ENCODE measurements at places on chromosomes 5 and 9. TPM values are rescaled to one million over a fixed set of nuclear protein-coding genes. Genes with fewer than 3 reads are reported as not detected.
A peak's percentile ranks its signal among the peaks of the same experiment; 100 is the strongest.

- DNase-seq, result peak; percentile 15
Measured at GRCh38 chr5:57953792-57954191, 471.2 kb upstream of the ACTBL2 start.

- peak; percentile 11 for DNase-seq
Measured at GRCh38 chr9:105656131-105656921, 5.9 kb upstream of the TAL2 start.

- DNase-seq, result peak; percentile 51
Measured at GRCh38 chr9:75891277-75891741, 836 bp downstream of the PCSK5 start.

- no peak for DNase-seq
Measured at GRCh38 chr9:131279196-131279862, 3.0 kb upstream of the FAM78A start.

DNA sequence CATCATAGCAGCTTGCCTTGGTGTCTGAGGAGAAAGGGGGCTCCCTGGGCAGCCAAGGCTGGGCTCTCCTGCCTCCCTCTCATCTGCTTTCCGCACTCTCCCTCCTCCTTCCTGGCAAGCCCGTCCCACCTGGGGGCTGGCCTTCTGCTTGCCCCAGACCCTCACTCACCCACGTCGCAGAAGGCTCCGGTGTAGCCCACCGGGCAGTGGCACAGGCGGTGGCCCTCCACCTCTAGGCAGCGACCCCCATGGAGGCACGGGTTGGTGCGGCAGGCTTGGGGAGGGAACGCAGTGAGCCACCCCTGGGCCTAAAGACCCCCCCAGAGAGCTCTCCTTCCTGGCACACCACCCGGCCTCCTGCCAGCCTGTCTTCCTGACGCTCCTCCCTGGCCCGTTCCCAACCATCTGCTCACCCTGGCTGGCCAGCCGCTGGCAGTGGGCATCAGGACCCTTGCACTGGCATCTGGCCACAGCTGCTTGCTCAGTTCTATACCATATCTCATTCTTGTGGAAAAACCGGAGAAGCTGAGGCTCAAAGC, 4.2 kb upstream of the PFN3 start:
- DNase-seq, result no peak

Gene CCDC180
- total RNA-seq, result 0.54 TPM

Gene PCDHAC2
- total RNA-seq, result 4.6 TPM

GRCh38 chr5:157106630-157107461, 2.0 kb downstream of the HAVCR2 start:
- no peak for DNase-seq

DNA sequence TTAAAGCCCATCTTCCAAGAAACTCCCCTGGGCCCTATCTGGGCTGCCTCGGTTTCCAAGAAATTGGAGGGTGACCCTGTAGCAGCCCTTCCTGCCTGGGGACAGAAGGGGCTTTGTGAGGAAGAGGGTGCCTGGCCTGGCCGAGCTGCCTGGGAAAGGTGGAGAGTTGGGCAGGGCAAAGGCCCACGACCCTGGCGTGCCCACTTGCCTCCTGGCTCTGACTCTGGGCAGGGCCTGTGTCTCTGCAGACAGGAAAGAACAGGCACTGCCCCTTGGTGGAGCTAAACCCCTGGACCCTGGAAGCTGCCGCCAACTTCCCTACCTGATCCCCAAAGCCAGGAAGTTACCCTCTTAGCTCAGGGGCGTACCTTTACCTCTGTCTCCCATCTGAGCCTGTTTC, 149.3 kb downstream of the RGS3 start:
- DNase-seq, result no peak

- peak; percentile 31 for DNase-seq
Measured at GRCh38 chr9:98121058-98121457, 2.0 kb upstream of the TRIM14 start.

- no peak for DNase-seq
Measured at GRCh38 chr5:127373858-127374491, 83.4 kb downstream of the MEGF10 start.

GRCh38 chr9:89748831-89749499, 144.2 kb downstream of the GADD45G start:
- DNase-seq, result no peak

GRCh38 chr9:4620881-4621555, 41.1 kb upstream of the PLPP6 start:
- no peak for DNase-seq

DNA sequence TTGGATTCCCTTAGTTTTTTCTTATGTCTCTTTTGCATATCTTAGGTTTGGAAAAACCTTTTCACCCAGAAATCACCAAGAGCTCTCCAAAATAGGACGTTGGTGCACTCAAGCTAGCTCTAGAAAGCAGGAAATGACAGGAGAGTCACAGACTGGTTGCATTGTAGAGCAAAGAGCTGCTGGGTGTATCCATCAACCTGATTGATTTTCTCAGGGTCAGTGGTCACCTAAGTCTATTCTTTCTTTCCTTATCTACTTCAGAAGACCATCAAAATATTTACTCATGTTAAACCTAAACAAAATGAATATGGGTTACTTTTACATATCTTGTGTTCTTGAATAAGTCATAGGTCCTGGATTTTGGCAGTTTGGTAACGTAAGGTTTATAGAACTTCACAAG, 14.9 kb downstream of the SLC26A2 start:
- DNase-seq, result no peak

Gene PLAC8L1
- total RNA-seq, result not detected

- no peak for DNase-seq
Measured at GRCh38 chr9:136151214-136151804, 32.6 kb upstream of the TMEM250 start.

DNA sequence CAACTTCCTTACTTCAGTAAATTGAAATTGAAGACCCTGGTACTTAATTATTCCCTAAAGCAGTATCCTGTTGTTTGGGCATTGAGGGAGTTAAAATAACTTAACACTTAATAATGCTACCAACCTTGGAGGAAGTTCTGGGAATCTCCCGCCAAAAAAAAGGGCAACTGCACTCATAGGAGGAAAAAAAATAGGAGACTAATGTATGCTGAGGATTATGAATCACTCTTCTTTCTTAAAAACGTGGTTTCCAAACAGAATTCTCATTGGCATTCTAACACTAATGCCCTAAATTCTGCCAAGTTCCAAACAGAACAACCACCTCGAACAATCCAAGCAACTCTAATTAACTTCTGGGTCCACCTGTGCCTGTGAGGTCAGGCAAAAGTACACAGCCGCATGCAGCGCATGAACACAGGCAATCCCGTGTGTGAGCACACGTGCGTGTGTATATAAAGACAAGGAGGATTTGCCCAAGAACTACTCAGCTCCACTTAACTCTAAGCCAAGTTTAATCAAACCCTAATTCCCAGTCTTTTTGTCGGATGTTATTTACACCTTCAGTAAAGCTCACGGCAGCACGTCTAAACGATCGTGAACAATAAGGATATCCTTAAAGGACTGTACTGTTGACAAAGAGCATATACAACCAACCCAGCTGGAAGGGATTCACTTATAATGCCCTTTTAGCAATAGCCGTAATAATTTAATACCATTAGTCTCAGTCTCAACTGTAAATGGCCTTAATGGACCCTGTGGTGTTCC, 78.4 kb downstream of the EBF1 start:
- no peak for DNase-seq

- no peak for DNase-seq
Measured at GRCh38 chr5:123496892-123497291, 15.1 kb upstream of the CSNK1G3 start.

DNA sequence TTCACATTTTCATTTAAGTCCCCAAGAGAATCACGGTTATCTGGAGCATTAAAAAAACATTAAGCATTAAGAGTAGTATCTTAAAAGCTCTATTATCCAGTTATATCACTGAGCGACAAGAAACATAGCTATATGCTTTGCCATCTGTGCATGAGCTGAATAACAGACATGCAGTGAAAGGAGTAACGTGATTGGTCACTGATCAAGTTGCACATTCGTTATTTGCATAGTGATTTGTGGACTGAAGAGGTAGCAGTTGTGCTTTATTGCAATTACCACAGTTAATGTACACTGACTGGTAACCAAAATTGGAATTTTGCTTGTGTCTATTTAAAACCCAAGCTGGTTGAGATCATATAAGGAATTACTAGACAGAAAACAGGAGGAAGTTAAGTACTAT, 107.4 kb downstream of the MCTP1 start:
- no peak for DNase-seq

DNA sequence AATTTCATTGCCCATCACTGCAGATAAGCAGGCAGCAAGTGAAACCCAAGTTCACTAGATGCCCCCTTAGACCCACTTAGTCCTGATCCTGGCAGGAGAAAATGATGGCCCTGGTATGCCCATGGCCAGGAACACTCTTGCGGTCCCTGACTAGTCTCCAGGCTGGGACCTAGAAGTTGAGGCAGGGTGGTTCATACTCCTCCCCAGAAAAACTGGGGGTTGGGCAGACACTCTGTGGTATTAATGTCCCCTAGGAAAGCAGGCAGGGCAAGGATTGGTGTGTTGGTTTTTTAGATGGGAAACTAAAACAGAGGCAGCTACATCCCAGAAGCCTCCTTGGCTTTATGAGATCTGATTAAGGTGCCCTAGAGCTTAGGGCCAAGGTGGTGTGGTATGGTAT, 13.1 kb downstream of the LHX6 start:
- no peak for DNase-seq

Gene MOB3B
- total RNA-seq, result 35.0 TPM

Gene NR5A1
- not detected for total RNA-seq

GRCh38 chr5:65482736-65483545, 1.2 kb upstream of the ADAMTS6 start:
- peak; percentile 50 for DNase-seq

GRCh38 chr5:103291606-103292005, 33.0 kb downstream of the MACIR start:
- DNase-seq, result no peak

DNA sequence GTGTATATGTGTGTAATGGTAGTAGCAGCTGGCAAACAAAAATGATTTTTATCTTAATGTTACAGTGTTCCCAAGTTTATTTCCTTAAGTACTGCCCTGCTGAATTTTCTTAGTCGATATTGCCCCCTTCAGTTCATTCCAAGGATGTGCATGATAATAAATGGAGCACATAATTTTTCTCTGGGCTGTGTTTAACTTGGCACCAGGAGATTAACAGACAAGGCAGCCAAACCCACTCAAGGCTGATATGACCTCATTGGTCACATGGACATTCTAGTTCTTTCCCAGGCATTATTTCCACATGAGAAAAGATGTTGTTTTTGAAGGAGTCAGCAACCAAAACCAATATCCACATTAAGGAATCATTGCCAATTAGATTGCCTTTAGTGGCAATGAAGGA, 61.8 kb downstream of the COX7C start:
- peak; percentile 37 for DNase-seq

Gene GARNL3
- 3.0 TPM for total RNA-seq

DNA sequence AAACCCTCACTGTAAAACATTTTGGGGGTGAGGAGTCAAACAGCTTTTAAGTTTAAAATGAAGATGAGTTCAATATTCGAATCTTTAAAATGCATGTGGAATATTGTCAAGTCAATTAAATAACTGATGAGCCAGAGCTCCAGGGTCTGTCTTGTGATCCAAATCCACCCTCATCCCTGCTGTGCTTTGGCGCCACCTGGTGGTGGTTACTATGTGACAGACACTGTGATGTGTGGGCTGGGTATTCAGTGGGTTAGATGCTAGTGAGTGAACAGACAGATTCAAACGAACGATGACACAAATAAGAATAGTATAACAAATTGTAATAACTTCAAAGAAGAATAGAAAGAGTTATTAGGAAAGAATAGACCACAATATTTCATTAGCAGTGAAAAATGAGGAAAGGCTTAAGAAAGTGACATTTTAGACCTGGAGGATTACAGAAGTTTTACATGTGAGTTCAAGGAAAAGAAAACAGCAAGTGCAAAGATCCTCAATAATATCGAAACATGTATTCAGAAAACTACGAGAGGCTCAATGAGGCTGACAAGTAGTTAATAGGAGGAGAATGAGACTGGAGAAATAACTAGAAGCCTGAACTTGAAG, 51.4 kb upstream of the CHSY3 start:
- peak; percentile 48 for DNase-seq

- no peak for DNase-seq
Measured at GRCh38 chr5:115325296-115325959, 29.0 kb upstream of the CCDC112 start.

DNA sequence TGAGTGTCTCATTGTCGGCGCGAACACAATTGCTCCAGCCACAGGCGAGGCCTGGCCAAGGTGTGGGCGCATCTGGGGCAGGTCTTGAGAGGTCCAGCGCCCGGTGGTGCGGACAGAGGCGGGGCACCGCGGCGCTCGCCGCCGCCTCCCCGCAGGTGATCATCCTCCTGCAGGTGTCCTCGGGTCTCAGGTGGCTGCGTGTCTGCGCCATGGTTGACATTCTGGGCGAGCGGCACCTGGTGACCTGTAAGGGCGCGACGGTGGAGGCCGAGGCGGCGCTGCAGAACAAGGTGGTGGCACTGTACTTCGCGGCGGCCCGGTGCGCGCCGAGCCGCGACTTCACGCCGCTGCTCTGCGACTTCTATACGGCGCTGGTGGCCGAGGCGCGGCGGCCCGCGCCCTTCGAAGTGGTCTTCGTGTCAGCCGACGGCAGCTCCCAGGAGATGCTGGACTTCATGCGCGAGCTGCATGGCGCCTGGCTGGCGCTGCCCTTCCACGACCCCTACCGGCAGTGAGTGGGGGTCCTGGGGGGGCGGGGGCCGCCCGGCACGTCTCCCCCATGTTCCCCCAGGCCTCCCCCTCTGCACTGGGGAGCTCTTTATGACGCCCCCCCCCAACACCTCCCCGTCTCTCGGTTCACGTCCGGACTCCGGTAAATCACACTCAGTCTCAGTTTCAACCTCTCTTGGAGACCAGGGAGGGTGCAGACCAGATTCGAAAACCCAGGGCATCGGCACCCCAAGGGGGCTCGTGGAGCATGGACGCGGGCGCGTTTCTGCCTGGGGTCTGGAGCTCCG, 446 bp downstream of the NXNL2 start:
- DNase-seq, result no peak

Gene LCN12
- total RNA-seq, result 0.31 TPM

Gene SH3PXD2B
- total RNA-seq, result 20.9 TPM

- DNase-seq, result no peak
Measured at GRCh38 chr9:36779582-36779981, 206.9 kb downstream of the MELK start.

- DNase-seq, result no peak
Measured at GRCh38 chr5:164188733-164189148, 683.3 kb downstream of the MAT2B start.

GRCh38 chr5:147567917-147568598, 58.2 kb upstream of the DPYSL3 start:
- peak; percentile 87 for DNase-seq

Gene PCDHGA4
- total RNA-seq, result 0.07 TPM

All from foreskin keratinocyte (primary cell).